ENCODE measurements at places on chromosomes 6 and 20.

DNA sequence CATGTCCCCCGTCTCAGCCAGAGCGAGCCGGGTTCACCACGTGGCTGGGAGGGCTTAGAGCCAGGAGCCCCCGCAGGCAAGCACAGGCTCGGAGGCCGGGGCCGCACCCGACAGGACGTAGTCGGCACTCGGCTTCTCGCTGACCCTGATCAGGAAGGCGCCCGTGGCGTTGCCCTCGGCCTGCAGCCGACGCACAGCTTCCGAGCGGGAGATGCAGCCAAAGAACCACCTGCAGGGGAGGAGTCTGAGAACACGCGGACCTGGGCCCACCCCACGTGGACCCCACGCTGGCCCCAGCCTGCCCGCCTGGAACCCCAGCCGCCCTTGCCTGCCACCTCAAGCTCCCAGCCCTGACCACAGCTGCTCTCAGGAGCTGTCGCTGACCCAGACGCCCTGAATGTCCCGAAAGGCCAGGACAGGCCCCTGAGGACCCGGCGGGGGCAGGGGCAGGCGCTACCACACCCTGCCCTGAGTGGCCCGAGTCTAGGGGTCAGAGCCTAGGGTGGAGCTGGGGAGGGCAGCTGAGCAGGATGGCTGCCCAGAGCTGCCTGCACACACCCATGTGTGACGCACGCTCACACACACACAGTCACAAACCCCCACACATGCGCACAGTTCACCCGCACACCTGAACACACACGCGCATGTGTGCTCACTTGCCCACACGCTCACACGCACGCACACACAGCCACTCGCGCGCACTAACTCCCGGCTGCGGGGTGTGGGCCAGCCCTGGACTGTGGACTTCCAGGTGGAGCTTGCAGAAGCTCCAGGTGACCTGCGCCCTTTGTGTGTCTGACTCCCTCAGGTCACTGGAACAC lies 2.1 kb downstream of the PTK6 start:
- DNase-seq, result no peak

- DNase-seq, result no peak
Observed at GRCh38 chr6:131574133-131574532, 1.1 kb downstream of the ARG1 start.

DNA sequence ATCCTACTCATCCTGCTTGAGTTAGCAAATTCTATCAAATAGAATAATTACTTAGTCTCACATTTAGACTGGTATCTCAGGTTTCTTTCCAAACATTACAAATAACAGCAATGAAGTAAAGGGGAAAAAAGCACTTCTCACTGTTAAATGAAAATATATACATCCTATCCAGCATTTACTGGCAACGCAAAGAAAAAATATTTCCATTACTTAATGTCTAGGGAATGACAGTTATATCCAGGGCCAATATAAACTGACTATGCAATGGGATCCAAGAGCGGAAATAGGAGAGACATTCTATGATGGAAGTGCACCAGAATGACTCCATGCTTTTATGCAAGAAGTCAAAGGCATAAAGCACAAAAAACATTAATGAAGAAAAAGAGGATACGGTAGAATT lies 60.3 kb downstream of the ME1 start:
- peak; percentile 39 for DNase-seq

DNA sequence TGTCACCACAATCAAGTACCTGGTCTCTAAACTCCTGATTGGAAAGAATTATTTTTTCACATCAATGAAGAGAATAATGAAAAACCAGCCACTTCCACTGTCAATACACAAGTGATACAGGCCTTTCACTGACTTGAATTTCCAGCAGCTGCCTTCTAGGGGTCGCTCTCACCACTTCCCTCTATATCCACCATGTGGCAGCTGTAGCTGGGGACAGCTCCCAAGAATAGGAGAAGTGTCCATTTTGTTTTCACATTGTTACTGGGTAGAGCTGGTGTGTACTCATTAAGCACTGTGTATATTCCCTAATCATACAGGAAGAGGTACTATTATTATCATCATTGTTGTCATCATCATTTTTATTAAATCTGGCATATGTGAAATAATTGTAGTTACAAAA lies 438.4 kb upstream of the SPTLC3 start:
- DNase-seq, result no peak

DNA sequence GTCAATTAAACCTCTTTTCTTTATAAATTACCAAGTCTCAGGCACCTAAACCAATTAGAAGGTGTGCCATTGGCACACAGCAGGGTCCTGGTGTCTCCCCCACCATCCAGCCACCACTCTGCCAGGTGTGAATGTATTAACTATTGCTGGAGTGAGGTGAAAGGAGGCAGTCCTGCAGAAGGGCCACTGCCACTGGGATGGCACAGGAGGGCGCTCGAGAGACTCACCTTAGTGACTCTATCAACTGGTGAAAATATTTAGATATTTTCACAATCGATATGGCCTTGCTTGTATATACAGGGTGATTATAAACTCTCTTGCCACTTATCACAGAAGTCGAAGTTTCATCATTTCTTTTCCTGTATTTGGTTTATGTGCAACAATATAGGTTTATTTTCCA lies 145.6 kb upstream of the ESR1 start:
- DNase-seq, result no peak

- no peak for DNase-seq
Observed at GRCh38 chr6:14664112-14664601, 546.6 kb downstream of the CD83 start.

GRCh38 chr6:71333050-71333449 lies 44.4 kb downstream of the OGFRL1 start:
- no peak for DNase-seq

- no peak for DNase-seq
Observed at GRCh38 chr20:13913572-13913971, 76.8 kb downstream of the SEL1L2 start.

GRCh38 chr20:5974531-5974930 lies 24.1 kb downstream of the MCM8 start:
- no peak for DNase-seq

DNA sequence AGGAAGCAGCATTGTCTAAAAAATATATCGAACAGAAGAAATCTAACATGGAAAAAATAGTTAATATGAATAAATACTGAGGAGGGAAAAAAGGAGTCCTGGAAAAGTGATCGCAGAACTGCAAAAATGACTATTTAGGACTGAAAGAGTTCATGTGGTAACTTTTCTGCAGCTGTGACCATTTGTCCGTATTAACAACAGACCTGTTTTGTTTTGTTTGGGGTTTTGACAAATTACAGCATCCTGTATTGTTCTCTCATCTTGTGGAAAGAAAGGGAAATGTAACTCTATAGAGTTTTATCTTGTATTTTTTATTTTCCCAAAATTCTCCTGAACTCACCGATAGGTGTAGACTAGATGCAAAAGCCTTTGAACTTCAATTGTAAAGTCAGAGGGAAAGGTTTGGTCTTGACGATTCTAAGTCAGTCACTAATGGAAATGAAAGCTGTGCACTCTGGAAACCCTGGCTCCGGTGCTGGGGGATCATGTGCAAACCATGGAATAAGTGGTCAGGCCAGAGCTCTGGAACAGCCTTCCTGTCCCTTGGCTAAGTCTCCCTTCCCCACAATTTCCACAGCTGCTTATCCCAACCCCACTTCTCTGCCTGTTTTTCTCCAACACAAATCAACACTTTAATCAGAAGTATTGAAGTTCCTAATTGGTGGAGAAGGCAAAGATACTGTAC lies 51.2 kb upstream of the MARCKS start:
- no peak for DNase-seq

GRCh38 chr6:42629845-42630244 lies 66.0 kb downstream of the UBR2 start:
- DNase-seq, result no peak

DNA sequence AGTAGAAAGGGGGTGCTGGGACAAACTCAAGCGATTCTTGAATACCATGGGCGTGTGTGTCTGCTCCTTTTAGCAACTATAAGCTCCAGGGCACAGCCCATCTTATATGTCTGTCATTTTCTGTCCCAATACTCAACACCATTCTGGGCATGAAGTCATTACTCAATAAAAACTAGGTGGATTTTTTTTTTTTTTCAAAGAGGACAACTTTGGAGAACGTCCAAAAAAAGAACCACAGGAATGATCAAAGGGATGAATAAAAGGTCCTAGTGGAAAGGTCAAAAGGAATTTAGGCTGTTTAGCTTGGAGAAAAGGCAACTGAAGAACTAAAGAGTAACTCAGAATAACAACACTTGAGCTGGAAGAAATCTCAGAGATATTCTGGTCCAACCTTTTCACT lies 24.4 kb downstream of the UQCC1 start:
- DNase-seq, result no peak

DNA sequence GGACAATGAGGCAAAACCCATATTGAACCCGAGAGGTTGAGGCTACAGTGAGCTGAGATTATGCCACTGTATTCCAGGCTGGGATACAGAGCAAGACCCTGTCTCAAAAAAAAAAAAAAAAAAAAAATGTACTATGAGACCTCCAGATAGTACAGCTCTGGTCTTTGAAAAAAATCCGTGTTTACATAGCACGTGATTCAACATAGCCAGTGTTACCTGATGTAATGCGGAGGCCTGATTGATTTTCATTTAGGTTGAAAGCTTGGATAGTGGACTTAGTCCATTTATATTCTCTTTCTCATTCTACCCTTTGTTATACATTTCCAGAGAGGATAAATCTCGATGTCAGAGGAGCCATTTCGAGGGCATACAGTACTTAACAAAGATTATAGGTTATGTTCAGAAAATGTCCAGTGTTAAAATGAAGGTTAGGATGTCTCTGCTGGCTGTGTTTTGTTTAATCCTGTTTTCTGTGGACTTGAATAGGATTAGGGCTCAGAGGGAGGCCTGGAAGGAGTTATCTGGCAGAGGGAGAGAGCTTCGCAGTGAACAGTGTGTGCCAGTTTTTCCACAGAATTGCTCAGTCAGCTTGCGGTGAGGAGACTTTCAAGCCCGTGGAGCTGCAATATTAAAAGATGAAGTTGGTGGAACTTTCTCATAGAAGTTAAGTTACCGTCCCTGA lies 33.9 kb upstream of the BCLAF1 start:
- no peak for DNase-seq

GRCh38 chr20:39541136-39541803 lies 579.1 kb downstream of the DHX35 start:
- DNase-seq, result no peak

- no peak for DNase-seq
Observed at GRCh38 chr6:55994531-55994930, 119.1 kb upstream of the BMP5 start.

DNA sequence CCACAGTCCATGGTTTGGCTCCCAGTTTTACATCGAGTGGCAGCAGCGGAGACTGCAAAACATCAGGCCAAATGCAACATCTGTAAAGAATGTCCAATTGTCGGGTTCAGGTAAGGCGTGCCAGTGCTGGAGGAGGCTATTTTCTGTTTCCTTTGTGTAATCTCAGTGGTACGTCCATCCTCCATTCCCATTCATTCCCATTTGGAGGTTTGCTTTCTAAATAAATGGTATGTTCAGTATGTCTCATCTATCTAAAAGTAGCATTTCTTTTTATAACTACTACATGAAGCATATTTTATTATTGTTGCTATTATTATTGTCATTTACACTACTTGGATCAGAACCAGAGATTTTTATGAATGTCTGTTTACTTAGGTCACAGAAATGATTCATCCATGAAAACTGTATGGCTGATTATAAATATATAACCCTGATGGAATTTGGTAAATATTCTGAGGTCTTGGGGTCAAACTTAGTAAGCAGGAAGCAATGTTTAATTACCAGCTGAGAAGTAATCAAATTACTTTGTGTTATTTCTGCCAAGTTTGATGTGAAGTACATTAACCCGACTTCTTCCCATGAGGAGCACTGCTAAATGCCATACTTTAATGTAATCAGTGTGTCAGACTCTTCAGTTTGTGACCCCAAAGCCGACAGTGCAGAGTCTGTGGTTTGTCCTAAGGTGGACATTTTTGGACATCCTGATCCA lies 512.9 kb downstream of the UTRN start:
- no peak for DNase-seq

GRCh38 chr6:13435477-13436246 lies 51.7 kb downstream of the GFOD1 start:
- DNase-seq, result no peak

GRCh38 chr20:61120595-61121515 lies 131.2 kb upstream of the CDH4 start:
- peak; percentile 34 for DNase-seq

DNA sequence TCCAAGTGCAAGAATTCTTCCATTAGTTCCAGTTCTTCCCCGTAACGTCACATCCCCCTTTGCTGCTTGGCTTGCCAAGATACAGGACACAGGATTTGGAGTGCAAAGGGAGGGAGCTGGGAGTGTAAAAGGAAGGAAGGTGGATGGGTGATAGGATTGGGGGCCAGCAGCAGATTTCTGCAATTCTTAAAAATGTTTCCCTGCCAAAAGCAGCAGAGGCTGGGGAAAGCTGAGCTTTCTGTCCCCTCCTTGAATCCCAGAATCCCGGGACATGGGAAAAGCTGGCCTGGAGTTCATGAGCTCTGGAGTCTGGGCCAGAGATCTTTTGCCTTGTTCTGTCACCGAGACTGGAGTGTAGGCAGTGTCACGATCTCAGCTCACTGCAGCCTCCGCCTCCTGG lies 60.0 kb upstream of the EPB41L1 start:
- DNase-seq, result no peak

DNA sequence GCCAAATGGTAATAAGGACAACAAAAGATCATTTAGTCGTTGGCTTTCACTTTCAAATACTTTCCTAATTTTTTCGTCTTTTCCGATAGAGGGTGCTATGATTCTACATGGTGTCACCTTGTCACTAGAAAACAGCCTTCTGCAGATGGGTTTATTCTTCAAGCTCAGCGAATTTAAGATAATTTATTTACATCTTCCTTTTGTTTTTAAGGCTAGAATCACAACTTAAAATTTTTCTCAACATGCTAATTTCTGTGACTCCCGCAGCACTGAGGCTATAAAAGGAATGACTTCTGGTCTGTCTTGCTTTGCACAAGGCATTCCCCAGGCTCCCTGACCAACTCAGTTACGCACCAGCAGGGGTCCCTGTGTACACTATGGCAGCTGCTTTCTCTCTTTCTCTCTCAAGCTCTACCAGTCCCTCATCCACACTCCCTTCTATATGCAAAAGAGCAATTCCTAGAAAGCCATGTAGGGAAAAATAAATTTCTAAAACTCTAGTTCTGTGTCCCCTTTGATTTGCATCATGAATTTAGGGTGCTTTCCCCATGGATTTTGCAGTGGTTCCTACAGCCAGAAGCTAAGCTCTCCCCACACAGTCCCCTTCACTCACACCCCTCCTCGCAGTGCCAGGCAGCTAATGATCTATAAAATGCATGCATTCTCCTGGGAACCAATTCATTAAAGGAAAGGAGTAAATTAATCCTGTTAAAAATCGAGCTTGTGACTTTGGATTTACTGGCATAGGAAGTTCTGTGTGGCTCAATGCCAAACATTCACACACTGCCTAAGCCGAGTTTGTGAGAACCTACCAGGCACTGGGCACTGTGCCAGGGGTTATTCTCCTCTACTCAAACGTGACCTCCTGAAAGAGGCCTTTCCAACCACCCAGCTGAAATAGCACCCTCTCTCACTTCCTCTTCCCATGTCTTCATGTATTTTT lies 74.5 kb downstream of the DCDC2 start:
- peak; percentile 62 for DNase-seq
